ENCODE measurements at places on chromosomes 4 and X. TPM values are rescaled to one million over a fixed set of nuclear protein-coding genes. Genes with fewer than 3 reads are reported as not detected.
A peak's percentile ranks its signal among the peaks of the same experiment; 100 is the strongest.

The SMARCA1 gene
- polyA plus RNA-seq, result 0.13 TPM

The PPP3CA gene
- 8.9 TPM for polyA plus RNA-seq

DNA sequence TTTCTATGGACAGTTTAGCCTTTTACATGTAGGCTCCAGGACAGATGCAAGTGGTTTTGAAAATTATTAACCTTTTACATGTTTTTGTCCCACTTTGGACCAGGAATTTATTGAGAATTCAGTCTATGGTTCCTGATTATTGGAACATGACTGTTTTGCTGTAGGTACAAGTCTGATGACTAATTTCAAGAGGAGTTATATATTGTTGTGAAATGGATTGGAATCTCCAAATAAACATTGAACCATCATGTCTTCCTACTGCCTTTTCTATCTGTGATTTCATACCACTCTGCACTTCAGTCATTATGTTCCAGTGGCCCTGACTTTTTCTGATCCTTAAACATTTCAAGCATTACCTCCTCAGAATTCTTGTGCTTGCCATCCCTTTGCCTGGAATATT is 35.9 kb downstream of the TBC1D19 start:
- DNase-seq, result no peak

GRCh38 chr4:74056114-74056857 is 17.8 kb upstream of the CXCL3 start:
- peak; percentile 84 for DNase-seq

GRCh38 chrX:85906399-85906798 is 141.0 kb downstream of the CHM start:
- DNase-seq, result no peak

DNA sequence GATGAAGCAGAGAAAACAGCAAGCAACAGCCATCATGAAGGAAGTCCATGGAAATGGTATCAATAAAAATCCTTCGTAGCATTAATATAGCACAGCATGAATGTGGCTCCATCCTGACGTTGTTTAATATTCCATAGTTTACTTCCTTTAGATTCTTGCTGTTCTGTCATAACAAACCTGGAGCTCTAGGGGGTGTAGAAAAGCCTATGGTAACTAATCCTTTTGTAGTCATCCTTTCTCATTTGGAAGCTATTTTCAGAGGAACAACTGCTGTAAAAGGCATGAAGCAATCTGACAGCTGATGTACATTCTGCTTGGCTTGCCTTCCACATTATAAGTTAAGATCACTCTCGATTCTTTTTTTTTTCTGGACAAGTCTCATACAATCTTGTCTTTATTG is 914 bp downstream of the MYOZ2 start:
- DNase-seq, result no peak

The NLGN4X gene
- polyA plus RNA-seq, result not detected

DNA sequence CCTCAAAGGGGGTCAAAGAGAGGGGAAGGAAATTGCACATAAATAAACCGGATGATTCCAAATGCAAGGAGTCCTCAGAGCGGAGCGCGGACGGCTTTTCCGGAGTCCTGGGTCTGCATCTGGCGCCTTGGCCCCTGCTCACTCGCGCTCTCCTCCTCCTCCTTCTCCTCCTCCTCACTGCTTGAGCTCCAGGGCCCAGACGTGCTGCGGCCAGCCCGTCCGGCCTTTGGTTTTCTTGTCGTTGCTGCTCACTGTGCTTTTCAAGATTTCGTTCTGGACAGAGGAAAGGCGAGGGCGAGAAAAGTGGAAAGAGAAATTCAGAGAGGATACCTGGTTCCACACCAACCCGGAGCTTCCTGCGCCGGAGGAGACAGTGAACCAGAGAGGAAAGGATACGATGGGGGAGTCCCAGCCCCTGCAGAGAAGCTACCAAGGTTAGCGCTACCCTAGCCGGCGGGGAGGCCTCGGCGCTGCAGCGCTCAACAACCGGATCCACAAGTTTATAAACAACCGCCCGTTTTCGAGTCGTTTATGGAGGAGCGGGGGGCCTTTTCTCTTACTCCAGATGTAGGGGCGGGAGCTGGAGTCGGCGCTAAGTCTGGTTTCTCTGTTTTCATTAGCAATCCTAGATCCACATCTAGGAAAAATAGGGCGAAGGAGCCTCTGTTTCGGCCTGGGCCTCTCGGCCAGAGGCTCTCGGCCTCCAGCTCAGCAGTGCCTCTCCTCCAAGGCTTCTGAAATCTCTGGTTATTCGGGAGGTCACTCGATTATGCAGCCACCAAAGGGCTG is 2.7 kb downstream of the HAND2 start:
- DNase-seq, result no peak

GRCh38 chrX:106891762-106892460 is 11.2 kb downstream of the RIPPLY1 start:
- no peak for DNase-seq

The VCX gene
- polyA plus RNA-seq, result not detected

GRCh38 chr4:78336093-78336943 is 215.3 kb upstream of the ANXA3 start:
- DNase-seq, result no peak

- DNase-seq, result no peak
Measured at GRCh38 chrX:30831082-30831481, 58.0 kb downstream of the TAB3 start.

The CD38 gene
- 2.3 TPM for polyA plus RNA-seq

GRCh38 chrX:39953879-39954278 is 143.9 kb downstream of the BCOR start:
- DNase-seq, result no peak

- no peak for DNase-seq
Measured at GRCh38 chr4:42617030-42617429, 39.9 kb downstream of the ATP8A1 start.

DNA sequence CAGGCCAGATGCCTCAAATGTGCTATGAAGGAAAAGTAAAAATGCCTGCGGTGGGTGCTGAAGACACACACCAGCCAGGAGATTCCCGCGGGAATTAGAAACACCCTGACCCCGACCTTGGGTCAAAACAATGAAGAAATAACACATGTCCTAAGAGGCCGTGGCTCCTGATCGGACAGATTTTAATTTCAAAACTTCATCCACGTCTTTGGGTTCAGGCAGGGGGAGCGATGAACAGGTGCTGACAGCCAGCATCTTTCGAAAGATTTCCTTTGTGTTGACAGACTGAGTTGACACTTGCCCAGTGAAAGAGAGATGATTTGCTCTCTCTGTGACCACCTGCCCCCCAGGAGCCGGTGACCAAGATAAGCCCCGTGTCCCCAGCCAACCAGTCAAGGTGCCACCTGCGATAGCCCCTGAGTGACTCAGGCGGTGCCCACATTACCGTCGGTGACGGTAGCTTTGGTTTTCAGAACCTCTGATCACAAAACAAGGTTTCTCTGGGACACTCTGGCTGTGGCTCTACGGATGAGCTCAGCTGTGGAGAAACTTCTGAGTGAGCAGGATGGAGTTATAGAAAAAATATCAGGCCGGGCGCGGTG is 11.0 kb upstream of the IL3RA start:
- DNase-seq, result no peak

DNA sequence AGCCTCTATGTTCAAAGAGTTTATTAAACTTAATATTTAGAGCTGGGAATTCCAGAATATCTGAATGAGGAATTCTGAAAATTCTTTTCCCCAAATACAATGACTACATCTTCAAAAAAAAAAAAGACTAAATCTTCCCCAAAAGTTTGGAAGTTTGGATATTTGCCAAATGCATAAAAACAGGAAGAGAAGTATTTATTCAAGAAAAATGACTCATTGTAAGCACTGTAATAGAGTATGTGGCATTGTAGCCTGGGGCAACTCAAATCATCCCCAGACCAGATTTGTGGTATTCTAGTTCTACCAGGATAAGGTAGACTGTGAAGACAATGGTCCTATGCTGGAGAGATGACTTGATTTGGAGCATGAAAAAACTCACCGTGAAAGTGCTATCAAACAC is 78.5 kb upstream of the PDHA2 start:
- no peak for DNase-seq

The SLITRK4 gene
- polyA plus RNA-seq, result 11.6 TPM

GRCh38 chrX:43679778-43680177 is 23.7 kb downstream of the MAOA start:
- DNase-seq, result no peak

The GAGE12H gene
- not detected for polyA plus RNA-seq

The HPGDS gene
- 0.05 TPM for polyA plus RNA-seq

The IL3RA gene
- polyA plus RNA-seq, result 12.0 TPM

The ADH1A gene
- polyA plus RNA-seq, result not detected

DNA sequence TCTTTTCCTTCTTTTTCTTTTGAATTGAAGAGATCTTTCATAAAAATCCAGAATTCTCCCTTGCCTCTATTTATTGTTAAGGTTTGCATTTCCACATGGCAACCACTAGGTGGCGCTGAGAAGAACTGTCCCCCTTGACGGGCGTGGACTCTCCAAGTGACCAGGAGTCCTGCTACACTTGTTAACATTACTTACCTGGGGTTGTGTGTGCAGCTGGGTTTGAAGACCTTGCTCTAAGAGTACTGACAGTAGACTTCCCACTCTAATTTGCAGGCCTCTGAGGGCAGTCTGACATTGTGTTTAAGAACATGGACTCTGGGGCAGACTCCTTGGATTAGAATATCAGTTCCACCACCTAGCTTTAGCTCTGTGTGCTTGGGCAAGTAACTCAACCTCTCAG is 52.8 kb downstream of the GPRIN3 start:
- peak; percentile 30 for DNase-seq

DNA sequence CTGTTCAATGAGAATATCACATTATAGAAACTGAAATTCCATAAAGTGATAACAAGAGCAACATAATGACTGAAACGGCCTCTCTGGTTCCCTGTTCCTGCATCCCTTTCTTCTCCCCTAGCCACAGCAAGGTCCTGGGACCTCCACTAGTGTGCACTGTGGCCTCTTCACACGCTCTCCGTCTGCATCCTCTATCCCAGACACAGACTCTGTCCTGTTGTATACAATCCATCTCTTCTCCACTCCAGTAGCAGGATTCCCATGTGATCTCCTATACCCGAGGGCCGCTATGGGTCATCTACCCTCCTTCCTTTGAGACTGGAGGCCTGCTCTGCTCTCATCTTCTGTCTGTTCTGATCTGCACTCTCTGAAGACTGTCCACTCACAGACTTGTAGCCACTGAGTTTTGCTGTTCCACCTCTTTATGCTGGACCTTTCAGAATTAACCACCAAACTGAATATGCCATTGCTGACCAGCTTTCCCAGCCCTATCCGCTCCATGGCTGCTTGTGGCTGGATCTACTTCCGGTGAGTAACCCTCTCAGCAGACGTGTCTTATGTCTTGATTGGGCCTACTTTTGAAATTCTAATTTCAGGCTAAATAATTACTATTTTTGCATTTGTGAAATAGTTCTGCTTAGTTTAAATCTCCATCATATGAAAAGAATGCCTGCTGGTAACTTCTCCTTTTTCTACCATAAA is 105.1 kb upstream of the NAP1L5 start:
- DNase-seq, result peak; percentile 15

The ZCCHC12 gene
- not detected for polyA plus RNA-seq

DNA sequence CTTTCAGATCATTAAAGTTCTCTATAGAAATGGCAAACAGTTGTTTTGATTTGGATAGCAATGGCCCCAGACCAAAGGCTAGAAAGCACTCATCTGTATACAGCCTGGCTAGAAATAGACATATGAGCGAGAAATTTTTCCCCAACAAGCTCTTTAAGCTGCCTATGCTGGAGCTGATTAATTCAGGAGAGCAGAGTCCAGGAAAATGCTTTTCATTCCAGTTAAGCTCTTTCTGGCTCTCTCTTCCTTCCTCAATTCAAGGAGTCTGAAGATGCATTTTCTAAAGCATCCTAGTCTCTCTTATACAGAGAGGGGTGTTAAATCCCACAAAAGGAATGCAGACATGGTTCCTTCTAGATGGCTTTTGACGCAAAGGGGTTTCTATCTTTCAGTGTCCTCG is 141.7 kb upstream of the RAI2 start:
- DNase-seq, result no peak

DNA sequence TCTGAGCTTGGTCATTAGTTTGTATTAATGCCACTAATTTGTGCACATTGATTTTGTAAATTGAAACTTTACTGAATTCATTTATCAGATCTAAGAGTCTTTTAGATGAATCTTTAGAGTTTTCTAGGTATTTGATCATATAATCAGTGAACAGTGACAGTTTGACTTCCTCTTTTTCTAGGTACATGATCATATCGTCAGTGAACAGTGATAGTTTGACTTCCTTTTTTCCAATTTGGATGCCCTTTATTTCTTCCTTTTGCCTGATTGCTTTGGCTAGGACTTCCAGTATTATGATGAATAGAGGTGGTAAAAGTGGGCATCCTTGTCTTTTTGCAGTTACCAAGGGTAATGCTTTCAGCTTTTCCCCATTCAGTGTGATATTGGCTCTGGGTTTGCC is 421.4 kb upstream of the CPXCR1 start:
- DNase-seq, result no peak

- DNase-seq, result no peak
Measured at GRCh38 chr4:8279321-8280157, 10.0 kb downstream of the HTRA3 start.

The PGM2 gene
- polyA plus RNA-seq, result 48.6 TPM

DNA sequence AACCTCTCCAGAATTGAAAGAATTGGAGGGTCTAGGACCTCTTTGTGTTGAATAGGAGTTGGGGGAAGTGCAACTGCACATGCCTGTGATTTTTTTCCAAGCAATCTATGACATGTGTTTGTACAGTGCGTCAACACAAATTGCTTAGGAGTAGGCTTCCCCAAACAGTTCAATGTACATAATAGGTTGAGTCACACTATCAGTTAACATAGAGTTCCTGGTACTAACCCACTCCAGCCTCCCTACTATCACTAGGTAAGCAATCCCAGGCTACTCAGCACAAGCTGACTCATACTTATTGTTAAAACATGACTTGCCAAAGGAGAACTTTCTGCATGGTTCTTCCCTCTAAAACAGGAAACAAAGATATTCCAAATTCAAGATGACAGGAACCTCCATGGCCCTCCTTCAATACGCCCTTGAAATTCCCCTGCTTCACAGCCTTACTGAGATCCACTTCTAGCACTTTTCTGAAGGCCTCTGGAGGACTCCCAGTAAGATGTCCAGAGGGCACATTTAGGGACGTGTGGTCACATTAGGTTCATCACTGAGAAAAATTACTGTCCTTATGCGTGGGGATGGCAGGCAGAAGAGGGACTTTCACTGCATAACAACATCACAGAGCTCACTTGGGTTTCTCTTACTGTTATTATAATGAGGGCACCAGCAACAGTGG is 8.4 kb upstream of the VSIG1 start:
- DNase-seq, result peak; percentile 8

GRCh38 chr4:167234316-167234881 is at the start of gene SPOCK3:
Gene SPOCK3, minus strand, starts transcription at chr4:167234494.
- DNase-seq, result peak; percentile 24

The UGT2B15 gene
- not detected for polyA plus RNA-seq

Data from CD14-positive monocyte (primary cell).